ENCODE measurements at places on chromosomes 6 and 20.
A peak's percentile ranks its signal among the peaks of the same experiment; 100 is the strongest.

DNA sequence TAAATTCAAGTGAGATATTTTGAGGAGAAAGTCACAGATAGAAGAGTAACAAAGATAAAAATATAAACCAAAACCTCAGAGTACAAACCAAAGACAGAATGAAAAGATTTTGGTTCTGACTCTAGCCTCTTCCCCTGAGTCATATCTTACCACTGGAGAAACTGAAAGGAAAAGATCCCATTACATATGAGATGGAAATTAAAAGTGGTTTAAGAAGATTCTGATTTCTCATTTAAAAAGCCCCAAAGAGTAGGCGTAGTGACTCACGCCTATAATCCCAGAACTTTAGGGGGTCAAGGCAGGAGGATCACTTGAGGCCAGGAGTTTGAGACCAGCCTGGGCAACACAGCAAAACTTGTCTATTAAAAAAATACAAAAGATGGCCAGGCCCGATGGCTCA lies 30.6 kb downstream of the SPINT4 start:
- DNase-seq, result peak; percentile 18

DNA sequence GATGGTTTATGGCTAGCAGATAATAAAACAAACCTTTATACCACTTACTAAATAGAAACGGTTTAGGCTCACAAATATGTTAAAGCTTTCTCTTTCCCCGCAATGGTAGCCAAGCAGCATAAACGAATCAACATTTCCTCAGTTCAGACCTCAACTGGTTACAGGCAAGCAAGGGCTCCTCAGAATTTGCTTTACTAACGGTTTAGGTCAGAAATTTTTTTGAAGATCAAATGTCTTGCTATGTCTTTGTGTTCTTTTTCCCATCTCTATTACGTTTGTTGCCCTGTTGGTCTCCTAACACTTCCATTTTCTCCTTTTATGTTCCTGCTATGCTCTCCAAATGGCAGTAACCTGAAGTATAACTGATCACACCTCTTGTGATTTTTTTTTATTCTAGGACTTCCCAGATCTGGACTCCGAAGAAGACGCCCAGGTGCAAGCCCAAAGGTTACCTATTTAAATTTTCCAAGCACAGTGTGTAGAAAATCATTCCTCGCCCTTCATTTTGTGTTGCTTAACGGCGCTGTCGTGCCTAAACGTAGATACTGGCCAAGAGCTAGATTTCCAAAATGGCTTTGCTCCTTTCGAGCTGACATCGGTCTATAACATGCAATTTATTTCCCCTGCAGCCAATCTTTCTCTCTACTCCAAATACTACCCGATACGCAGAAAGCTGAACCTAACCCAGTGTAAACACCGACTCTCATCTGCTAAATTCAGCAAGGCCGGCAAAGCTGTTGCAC lies 717 bp upstream of the ASF1A start:
- no peak for DNase-seq

DNA sequence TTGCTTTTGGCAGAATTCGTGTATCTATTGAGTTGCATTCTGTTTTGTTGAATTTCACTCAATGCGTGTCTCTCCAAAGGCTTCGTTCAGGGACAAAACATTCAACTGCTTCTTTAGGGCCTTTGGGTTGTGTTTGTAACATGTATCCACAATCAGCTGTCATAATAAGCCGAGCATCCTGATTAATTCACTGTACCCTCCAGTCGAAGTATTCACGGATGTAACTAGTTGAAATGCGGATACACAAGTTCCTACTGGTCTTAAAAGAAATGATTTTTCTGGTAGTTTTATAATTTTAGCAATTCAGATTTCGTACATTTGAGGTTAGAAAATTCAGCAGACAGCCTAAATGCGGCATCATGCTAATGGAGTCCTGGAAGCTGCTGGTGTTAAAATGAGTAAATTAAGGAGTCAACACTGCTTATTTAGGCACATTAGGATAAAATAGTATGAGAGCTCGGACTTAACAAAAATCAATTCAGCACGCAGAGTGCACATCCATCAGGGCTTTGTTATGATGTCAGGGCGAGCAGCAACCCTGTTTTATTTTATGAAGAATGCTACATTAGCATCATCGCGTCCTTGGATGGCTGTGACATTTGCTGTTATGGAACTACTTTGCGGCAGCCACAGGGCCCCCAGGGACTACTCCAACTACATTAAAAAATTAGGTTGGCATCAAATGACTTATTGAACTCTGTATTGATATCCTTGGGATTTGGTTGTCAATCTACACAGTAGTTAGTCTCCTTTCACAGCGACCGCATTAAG lies 489.3 kb upstream of the FLRT3 start:
- DNase-seq, result no peak

- no peak for DNase-seq
These were observed 131.5 kb downstream of the TAF4 start for GRCh38 chr20:61933951-61934715.

Measured in stimulated activated CD4-positive, alpha-beta T cell treated with anti-CD3 and anti-CD28 coated beads, Interleukin-2, amount 100 ng/mL, for 24 hours (primary cell).